Esophagus mucosa (tissue), 1 donor: ENCODE measurements at places on chromosomes 1 and 21. TPM values are rescaled to one million over a fixed set of nuclear protein-coding genes. Genes with fewer than 3 reads are reported as not detected.

GRCh38 chr1:65063025-65063424, 85.0 kb upstream of the AK4 start:
- no peak for ATAC-seq

Gene SLC45A3
- total RNA-seq, result 1.2 TPM

GRCh38 chr1:62333441-62333840, 14.2 kb upstream of the KANK4 start:
- ATAC-seq, result peak; percentile 37

DNA sequence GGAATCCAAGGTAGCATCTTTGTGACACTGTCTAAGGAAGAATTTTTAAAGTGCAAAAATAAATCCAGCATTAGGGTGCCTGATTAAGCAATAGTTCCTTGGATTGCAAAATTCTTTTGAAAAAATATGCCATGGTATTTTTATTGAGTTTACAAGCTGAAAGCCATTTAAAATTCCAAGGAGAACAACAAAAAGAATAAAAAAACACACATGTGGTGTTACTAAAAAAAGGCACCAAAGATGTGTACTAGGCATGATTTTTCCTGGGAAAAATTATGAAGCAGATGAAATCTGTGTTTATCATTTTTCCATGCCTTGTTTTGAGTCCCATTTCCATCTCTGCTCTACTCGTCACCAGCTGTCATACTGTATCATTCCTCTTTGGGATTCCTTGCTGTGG, 157.0 kb upstream of the ZNHIT6 start:
- ATAC-seq, result no peak

DNA sequence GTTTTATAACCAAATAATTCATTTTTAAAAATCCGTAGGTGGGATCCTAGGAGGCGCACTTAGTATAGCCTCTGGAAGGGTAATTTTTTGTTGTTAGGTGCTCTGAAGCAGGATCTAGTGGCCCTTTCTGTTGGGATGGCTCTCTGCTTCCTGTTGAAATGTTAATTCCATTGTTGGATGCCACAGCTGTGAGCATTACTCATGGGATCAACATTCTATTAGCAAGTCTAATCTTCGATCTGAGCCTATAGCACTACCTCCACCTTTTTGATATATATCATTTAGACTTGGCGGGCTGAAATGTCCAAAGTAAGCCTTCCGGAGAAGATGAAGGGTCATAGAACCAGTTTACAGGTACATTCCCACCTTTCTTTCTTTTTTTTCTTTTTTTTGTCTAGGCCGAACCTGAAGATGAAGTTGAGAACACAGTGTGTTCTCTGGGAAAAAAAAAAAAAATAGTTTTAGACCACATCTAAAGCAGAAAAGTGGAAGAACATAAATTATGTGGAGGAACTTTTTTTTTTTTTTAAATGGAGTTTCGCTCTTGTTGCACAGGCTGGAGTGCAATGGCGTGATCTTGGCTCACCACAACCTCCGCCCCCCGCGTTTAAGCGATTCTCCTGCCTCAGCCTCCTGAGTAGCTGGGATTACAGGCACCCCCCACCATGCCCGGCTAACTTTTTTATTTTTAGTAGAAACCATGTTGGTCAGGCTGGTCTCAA, 1.4 kb downstream of the CXADR start:
- ATAC-seq, result no peak

DNA sequence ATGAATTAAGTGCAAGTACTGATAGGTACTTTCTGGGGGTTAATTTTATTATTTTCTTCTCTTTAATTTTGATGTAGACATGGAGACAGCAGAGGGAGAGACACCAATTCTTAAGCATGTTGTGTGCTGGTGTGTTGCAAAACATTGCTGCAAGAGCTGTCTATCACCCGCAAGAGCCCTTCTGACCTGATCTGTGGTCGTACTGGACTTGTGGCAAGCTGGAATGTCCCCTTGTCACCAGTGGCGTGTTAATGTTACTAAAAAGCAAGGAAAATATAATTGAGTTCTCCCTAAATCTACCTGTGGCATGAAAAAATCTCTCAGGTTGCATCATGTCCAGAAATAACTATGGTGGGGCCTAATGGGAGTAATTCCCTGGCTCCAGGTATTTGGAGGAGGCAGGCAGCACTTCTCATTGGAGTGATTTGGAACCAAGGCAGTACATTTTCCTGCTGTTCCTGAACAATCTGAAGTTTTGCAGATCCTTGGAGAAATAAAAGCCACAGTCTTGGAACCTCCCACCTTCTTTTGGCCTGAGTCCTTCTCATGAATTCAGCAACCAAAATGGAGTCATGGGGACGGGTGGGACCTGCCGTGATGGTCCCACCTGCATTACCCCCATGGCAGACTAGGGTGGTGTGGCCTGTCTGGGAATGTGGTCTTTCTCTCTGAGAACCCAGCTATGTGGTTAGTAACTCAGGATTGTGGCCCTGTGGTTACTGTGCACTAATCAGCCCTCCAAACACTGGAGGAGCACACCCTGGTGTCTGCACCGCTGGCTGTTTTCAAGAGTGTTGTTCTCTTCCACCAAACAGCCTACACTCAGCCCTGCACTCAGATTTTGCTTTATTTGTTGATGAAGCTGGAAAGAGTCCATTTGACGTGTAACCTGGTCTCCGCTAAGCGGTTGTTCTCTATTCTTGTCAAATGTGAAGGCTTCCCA, 57.4 kb downstream of the GALNT2 start:
- no peak for ATAC-seq

- ATAC-seq, result no peak
Observed at GRCh38 chr1:108845446-108845845, 11.4 kb downstream of the AKNAD1 start.

DNA sequence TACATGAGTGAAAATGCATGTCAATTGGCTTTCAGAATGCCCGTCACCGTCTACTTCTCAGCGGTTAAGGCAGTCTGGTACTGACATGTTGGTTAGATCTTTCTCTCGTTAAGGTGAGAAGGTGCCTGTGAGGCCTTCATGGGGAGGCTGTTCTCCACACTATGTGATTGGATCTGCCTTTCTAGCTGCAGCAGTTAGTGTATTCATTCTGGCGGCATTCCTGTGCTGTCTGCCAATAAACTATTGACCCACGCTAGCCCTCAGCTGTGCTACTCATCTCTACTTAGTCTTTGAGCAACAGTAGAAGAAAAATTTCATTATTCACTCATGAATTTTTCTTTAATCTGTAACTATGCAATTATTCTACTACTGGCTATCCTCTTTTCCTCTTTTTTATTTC, 32.0 kb downstream of the CCSAP start:
- ATAC-seq, result no peak

- ATAC-seq, result no peak
Observed at GRCh38 chr1:230259621-230260020, 166.5 kb downstream of the PGBD5 start.

- ATAC-seq, result peak; percentile 97
Observed at GRCh38 chr1:66262208-66262963, 271.6 kb upstream of the SGIP1 start.

- ATAC-seq, result peak; percentile 66
Observed at GRCh38 chr21:36487641-36488307, 7.9 kb upstream of the CLDN14 start.
